D341Med (cell line): ENCODE measurements at places on chromosomes 13 and 19.

DNA sequence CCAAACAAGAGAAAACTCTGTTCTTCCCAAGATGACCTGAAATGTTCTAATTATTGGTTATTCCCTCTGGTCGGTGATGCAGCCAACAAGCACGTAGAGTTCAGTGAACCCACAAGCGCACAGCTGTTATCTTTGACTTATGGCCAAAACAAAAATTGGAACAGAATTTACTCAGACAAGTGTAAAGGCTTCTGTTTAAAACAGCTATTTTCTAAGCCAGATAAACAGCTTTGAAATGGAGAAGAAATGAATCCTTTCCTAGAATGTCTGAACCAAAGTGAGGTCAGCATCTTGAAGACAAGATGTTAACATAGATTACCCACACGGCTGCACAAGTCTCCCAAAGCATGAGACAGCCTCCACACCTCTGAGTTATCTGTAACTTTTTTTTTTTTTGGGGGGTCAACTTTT lies 669.2 kb downstream of the DIAPH3 start:
- DNase-seq = no peak

DNA sequence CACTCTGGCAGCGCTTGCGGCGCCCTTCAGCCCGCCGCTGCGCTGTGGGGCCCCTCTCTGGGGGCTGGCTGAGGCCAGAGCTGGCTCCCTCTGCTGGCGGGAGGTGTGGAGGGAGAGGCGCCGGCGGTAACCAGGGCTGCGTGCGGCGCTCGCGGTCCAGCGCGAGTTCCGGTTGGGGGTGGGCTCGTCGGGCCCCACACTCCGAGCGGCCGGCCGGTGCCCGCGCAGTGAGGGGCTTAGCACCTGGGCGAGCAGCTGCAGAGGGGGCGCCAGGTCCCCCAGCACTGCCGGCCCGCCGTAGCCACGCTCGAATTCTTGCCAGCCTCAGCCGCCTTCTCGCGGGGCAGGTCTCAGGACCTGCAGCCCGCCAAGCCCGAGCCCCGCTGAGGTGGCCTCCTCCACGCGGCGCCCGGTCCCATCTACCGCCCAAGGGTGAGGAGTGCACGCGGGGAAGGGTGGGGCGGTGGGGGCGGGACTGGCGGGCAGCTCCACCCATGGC lies 879.0 kb upstream of the SLITRK5 start:
- no peak for DNase-seq

- no peak for DNase-seq
Measured at GRCh38 chr19:2775556-2776430, 7.3 kb downstream of the SGTA start.

GRCh38 chr13:24911133-24911908 lies 147.4 kb downstream of the RNF17 start:
- no peak for DNase-seq

- DNase-seq = peak; percentile 68
Measured at GRCh38 chr19:6718741-6719539, 1.5 kb downstream of the C3 start.

GRCh38 chr13:49071341-49071937 lies 95.7 kb downstream of the FNDC3A start:
- DNase-seq = no peak

DNA sequence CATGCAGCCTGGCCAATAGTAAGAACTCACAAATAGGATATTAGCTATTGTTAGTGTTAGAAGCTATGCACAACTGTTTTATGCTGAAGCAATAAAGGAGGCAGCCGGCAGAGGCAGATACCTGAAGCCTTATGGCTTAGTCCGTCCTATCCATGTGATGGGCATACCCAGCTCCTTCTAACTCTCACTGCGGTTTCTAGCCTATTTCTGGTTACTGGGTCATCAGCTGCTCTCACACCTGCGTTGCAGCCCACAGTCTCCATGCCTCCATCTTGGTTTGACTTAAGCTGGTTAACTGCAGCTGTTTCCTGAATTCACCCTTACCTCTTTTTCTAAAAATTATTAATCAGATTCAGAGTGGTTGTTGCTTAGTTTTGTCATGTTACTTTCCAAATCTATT lies 40.5 kb upstream of the CNMD start:
- DNase-seq = no peak

DNA sequence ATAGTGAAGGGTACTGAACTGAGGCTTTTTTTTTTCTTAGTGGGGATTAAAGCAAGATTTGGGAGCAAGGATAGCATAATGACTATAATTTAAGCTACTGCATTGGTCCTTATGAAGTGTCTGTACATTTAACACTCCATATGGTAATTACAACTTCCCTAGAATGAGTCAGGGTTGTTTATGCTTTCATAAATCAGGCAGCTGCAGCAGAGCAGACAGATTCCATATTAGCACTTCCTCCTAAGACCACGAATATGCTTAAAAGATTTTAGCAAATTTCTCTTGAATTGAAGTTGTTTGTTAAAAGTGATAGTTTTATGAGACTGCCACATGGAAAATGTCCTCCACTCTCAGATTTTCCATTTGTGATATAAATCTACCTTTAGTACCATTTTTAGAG lies 401.1 kb upstream of the SPRY2 start:
- DNase-seq = no peak

DNA sequence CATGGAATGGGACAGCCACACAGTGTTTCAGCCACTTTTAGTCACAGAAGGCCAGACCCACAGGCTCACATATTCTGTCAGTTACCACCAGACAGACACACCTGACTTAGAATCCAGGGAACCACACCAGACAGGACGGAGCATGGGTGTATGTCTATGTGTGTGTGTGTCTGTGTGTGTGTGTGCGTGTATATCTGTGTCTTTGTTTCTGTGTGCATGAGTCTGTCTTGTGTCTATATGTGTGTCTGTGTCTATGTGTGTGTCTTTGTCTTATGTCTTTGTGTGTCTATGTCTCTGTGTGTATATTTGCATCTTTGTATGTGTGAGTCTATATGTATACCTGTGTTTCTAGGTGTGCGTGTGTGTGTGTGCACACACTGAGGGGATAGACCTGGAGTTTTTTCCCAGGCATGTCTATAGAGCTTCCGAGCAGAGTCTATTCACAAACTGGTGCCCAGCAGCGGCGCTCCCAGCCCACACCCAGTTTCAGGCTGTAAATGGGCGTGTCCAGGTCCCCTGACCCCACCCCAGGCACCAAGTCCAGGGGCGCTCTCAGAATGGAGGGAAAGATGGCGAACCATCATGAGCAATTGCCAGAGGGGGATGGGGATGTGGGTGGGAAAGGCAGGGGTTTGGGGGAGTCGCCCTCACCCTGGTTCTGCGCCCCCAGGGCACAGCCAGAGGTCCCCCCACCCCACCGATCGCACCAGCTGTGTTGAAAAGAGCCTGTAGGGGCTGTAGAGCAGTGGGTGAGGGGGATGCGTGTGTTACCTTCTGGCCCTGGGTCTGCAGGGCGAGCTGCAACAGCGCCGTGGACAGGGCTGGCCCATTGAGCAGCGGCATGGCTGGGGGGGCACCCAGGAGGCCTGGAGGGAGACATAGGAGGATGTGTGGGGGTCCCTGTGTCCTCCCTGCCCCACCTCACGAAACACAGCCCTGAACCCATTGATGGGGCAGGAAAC lies 6.3 kb upstream of the FDX2 start:
- no peak for DNase-seq

DNA sequence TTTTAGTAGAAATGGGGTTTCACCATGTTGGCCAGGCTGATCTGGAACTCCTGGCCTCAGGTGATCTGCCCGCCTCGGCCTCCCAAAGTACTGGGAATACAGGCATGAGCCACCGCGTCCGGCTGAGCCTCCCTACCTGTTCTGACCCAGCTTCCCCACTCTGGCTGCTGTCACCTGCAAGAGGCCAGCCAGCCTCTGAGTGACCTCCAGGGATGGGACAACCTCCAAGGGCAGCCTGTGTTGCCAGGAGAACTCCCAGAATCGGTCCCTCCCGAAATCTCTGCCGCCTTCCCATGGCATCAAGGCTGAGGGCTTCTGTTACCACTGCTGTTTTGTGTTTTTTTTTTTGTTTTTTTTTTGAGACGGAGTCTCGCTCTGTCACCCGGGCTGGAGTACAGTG lies 11.3 kb downstream of the CERS4 start:
- DNase-seq = no peak

- no peak for DNase-seq
Measured at GRCh38 chr13:66353664-66354063, 876.5 kb downstream of the PCDH9 start.

GRCh38 chr19:28831462-28831861 lies 381.5 kb downstream of the UQCRFS1 start:
- no peak for DNase-seq

DNA sequence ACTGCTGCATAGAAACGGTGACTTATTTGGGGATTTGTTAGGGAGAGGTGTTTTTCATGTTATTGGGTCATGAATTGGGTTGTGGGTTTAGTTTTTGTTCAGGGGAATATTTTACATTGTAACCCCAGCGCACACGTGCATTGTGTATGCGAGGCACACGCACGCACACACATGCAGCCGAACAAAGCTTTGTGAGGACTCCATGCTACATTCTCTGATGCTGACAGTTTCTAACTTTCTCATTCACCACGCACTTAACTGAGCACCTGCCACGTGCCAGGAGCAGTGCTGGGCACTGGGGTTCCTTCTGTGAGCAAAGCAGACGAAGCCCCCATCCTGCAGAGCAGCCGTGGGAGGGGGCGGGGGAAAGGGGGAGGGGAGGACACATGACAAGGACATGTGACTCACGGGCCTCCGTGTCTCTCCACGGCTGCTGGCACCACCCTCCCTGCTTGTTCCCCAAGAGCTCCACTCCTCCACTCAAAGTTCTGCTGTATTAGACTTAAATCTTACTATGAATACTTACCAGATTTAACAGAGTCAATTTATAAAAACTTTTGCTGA lies 55.6 kb downstream of the SLC7A9 start:
- no peak for DNase-seq

GRCh38 chr19:54164369-54165068 lies 5.0 kb upstream of the LENG1 start:
- no peak for DNase-seq

DNA sequence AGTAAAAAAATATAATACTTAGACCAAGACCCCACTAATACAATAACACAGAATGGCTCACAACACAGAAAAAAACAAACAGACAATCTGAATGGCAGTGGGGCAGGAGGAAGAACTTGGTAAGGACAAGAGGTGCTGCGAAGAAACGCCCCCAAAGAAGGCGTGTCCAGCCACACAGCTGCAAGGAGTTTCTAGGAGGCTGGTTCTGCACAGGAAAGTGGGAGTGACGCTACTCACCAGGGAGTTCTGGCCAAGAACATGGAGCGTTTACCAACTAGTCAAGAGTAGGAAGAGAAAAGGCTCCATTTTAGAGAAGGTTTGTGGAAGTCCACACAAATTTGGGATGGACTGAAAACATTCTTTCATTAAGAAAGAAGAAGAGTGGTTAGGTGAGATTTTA lies 95.3 kb upstream of the SLC15A1 start:
- no peak for DNase-seq

GRCh38 chr13:41827507-41828213 lies 133.2 kb downstream of the VWA8 start:
- no peak for DNase-seq

DNA sequence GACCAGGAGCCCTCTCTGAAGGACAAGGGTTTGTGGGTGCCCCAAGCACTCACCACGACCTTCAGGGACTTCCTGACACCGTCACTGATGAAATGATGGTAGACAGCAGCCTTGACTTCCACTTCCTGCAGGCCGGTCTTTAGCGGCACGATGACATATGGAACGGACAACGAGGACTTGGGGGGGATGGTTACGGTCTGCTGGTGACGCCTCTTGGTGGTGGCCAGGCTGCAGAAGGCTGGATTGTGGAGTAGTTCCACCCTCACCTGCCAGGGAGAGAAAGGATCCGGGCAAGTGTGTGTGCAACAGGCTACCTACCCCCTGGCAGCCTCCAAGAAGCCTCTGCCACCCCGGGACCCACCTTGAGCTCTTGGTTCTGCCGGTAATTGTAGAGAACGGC lies 23.2 kb downstream of the C3 start:
- peak; percentile 16 for DNase-seq

DNA sequence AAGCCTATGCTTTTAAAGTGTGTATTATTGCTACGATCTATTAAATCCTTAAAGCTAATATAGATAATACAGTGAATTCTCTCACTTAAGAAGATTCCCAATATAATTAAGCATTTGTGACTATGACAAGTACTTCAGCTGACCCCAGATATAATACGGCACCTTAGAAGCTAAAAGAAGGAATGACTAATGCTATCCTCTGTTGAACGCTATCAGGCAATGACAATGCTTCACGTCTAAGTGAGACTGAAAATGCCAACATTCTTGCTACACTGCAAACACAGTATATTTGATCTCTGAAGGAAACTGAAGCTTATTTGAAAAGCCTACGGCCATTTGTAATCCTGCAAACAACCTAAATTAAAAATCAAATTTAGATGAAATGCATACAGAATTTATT lies 19.7 kb downstream of the VWA8 start:
- no peak for DNase-seq

DNA sequence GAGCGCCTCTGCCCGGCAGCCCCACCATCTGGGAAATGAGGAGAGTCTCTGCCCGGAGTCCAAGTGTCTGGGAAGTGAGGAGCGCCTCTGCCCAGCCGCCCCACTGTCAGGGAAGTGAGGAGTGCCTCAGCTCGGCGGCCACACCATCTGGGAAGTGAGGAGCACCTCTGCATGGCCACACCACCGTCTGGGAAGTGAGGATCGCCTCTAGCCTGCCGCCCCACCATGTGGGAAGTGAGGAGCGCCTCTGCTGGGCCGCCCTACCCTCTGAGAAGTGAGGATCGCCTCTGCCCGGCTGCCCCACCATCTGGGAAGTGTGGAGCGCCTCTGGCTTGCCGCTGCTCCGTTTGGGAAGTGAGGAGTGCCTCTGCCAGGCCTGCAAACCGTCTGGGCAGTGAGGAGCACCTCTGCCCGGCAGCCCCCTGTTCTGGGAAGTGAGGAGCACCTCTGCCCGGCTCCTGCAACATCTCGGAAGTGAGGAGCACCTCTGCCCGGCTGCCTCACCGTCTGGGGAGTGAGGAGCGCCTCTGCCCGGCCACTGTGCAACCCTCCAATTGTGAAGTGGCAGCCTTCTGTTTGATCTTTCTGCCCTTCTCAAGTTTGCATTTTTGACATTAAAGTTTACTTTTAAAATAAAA lies 60.8 kb upstream of the CEACAM21 start:
- DNase-seq = no peak

GRCh38 chr19:48844472-48844871 lies 8.2 kb upstream of the HSD17B14 start:
- peak; percentile 62 for DNase-seq

DNA sequence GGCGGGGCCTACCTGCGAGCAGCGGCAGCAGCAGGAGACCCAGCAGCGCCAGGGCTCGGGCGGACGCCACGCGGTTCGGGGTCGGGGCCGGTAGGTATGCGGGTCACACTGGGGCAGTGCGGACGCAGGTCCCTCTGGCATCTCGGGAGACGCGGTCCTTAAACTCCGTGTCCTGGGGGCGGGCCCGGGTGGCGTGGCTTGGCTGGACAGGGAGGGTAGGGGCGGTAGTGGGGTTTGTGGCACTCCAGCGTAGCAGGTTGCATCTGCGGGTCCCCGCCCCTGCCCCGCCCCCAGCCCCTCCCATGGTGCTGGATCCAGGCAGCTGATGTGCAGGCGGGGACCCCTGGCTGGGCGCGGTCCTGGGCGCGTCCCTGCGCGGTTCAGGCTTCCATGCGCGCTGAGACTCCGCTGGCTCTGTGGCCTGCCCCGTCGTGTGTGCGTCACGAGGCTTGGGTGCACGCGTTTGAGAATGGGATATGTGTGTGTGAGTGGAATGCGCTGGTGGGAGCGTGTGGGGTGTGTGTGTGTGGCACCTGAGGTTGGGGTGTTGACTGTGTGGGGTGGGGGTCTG lies 96.1 kb downstream of the WTIP start:
- DNase-seq = no peak

- no peak for DNase-seq
Measured at GRCh38 chr13:74061926-74062595, 72.1 kb downstream of the KLF12 start.
